RWPE2 (cell line): ENCODE measurements at places on chromosomes 13 and 19.

GRCh38 chr19:56884441-56884840 lies 43.9 kb upstream of the PEG3 start:
- DNase-seq = no peak

DNA sequence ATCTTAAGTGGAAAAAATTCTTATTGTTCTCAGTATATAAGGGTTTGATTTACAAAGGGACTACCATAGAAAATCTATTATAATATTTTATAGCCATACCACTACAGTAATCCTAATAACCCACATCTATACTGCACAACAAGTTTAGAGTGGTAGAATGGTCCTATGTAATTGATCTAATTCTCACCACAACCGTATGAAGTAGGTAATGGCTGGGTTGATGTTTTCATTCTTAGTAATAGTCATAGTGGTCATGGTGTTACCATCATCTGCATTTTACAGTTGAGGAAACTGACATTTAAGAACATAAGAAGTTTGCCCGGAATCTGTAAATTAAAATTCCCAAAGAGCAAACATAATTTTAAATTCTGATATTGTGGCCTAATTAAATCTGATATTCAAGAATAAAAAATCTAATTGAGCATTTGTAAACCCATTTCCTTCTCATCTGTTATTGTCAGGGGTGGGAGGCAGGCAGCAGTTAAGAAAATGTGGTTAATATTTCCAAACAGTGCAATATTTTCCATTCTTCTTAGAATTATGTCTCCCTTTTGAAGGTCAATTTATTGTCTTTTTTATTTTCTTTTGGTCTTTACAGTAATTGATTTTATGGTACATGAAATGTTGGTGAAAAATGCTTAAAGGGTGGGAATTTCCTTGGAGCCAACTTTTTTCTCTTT lies 65.6 kb downstream of the DHRS12 start:
- DNase-seq = no peak

DNA sequence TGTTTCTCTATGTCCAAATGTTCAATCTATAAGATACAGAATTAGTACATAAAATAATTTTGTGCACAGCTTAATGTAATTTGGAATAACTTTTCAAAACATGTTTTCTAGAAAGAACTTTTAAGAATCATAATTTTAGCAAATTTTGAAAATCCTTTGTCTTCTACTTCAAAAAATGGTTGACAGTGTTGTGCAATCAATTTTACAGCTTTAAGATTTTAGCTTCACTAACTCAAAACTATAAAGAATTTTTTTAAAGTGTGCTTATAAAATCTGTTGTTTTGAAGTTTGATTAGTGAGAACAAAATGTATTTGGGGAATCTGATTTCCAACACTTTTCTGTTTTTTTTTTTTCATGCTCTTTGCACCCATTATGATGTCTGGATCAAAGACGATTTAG lies 12.7 kb upstream of the SPACA6 start:
- DNase-seq = no peak

DNA sequence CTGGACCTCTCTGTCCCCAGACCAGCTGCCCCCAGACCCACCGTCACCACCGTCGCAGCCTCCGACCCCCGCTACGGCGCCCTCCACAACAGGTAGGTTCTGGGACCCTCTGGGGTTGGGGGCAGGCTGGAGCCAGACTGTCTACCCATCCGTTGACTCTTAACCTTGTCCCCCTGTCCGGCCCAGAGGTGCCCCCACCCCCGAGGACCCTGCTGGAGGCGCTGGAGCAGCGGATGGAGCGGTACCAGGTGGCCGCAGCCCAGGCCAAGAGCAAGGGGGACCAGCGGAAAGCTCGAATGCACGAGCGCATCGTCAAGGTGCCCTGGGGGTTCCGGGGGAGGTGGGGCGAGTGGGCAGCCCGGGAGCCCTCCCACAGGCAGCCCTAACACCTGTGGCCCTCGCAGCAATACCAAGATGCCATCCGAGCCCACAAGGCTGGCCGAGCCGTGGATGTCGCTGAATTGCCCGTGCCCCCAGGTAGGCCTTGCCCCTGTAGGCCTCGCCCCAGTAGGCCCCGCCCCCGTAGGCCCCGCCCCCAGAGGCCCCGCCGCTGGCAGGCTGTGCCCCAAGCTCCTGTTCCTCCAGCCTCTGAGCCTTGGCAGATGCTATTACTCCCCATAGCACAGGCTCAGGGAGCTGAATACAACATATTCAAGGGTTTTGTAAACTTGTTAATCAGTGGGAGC lies 12.9 kb downstream of the CC2D1A start:
- DNase-seq = no peak

DNA sequence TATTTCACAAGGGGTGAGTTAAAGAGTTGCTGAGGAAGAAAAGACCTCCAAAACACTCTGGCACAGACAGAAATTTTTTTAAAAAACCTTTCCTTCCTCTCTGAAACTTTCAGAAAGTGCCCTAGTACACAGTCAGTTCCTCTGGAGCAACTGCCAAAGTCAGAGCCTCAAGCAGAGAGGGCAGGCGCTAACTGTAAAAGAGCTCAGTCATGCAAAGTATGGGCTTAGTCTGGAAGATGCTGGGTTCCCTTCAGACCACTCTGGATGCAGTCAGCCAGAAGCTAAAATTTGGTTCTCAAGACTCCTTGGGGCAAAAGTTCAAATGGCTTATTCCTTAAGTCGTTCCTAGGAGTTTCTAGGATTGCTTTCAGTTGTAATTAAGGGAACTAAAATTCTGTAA lies 671.6 kb downstream of the PCDH9 start:
- no peak for DNase-seq

DNA sequence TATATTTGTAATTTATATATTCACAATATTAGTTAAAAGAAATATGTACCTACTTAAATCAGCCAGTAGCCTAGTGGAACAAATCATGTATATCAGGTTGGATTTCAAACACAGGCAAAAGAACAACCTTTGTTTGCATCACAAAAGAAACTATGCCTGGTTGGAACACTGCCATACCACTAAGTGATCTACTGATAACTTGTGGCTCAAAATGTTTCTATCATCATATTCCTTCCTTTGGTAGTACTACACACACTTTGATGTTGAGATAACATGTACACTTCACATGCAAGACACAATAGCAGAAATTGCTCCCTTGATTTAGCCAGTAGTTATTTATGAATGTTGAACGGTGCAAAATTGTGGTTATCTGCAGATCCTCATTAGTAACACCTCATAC lies 146.0 kb upstream of the GPC6 start:
- DNase-seq = no peak
